ENCODE measurements at places on chromosomes 16 and 17. TPM values are rescaled to one million over a fixed set of nuclear protein-coding genes. Genes with fewer than 3 reads are reported as not detected.

DNA sequence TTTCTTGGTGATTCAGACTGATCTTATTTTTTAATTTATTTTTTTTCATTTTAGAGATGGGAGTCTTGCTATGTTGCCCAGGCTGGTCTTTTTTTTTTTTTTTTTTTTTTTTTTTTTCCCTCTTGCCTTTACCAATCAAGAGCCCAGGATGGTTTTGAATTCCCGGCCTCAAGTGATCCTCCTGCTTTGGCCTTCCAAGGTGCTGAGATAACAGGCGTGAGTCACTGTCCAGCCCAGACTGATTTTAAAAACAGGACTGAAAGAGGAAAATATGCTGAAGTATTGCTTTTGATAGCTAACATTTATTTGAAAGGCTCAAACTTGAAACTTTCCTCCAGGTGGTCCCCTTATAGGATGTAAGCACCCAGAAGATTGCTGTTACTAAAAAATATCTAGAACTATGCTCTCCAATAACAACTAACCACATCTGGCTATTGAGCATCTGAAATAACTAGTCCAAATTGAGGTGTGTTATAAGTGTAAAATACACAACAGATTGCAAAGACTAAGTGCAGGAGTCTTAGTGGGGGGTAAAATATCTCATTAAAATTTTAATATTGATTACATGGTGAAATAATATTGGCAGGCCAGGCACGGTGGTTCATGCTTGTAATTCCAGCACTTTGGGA is 15.8 kb upstream of the BRIP1 start:
- H3K27ac ChIP-seq: no peak overlapping the region
- no peak for DNase-seq
- no peaks in the 10 kb centered on the region for H3K4me1 ChIP-seq
- H3K36me3 ChIP-seq: peaks cover 12% of the 10 kb centered on the region
- H3K4me3 ChIP-seq: no peak overlapping the region
- no peaks in the 10 kb centered on the region for H3K27me3 ChIP-seq

The COX4I1 gene
- total RNA-seq: 308 TPM

- H3K4me1 ChIP-seq: no peaks in the 10 kb centered on the region
- no peaks in the 10 kb centered on the region for H3K36me3 ChIP-seq
- H3K27me3 ChIP-seq: no peaks in the 10 kb centered on the region
- no peak overlapping the region for H3K27ac ChIP-seq
- DNase-seq: no peak
Observed at GRCh38 chr17:47358652-47359051, 34.9 kb downstream of the EFCAB13 start.

The PPP1R1B gene
- not detected for total RNA-seq

GRCh38 chr17:43694081-43694870 is 32.6 kb upstream of the MEOX1 start:
- H3K4me3 ChIP-seq: no peak overlapping the region
- DNase-seq: peak; percentile 94
- H3K27me3 ChIP-seq: no peaks in the 10 kb centered on the region
- H3K4me1 ChIP-seq: peaks cover 12% of the 10 kb centered on the region

DNA sequence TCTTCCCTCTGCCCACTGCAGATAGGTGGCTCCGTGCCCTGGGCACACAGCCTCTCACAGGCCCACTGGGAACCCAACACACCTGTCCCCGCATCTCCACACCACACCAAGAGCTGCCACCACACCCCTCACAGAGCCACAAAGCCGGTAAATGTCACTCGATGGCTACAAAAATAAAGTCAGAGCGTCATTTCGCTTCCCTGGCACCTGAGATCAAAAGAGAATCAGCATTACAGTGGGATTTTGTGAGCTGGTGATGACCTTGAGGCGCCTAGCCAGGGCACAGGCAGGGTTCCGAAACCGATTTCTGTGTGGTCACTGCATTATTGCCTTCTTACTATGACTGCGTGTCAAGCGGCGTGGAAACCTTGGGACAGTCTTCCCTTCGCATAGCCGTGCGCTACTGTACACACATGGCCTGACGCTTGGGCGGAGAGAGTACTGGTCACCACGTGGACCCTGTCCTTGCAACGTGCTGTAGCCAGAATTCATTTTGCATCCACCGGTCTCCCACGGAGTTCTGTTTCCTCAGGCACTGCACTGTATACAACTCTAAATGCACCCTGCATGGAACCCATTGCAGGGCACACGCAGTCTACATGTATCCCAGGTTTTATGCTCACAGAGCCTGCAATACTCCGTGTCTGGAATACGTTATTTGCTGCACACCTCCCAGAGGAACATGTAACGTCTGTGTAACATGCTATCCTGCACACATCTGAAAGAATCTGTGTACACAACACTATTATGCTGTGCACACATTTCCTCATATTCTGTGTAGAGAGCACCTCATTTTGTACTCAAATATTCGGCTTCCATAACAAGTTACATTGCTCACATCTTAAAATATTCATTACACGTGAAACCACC is 5.8 kb upstream of the FOXF1 start:
- H3K27me3 ChIP-seq: peaks cover 100% of the 10 kb centered on the region
- no peaks in the 10 kb centered on the region for H3K36me3 ChIP-seq
- no peak overlapping the region for H3K27ac ChIP-seq

DNA sequence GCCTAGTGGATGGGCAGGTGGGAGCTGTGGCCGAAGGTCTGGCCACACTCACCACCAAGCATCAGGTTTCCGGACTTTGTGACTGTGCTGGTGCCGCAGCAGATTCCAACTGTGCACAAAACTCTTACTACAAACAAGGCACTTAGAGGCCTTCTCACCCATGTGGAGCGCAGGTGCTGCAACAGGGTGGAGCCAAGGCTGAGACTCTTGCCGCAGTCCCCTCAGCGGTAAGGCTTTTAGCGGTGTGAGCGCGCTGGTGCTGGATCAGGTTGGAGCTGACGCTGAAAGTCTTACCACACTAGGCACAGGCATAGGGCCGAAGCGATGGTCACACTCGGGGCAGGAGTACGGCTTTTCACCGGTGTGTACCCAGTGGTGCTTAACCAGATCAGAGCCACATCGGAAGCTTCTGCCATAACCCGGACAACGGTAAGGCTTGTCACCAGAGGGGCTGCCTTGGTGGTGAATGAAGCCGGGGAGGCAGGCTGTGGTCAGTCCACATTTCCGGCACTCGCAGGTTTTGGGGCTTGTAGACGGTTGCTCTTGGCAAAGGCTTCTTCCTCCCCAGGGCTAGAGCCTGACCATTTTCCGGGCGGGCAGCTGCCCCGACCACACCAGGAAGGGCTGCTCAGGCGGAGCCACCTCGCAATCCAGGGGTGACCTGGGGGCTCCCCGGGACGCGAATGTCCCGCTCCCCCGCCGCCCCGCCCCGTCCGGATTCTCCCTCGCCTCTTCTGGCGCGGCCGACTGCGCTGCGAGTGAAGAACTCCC is 1.0 kb upstream of the ARMC5 start:
- peak overlapping the region; percentile 97 for H3K27ac ChIP-seq
- H3K27me3 ChIP-seq: no peaks in the 10 kb centered on the region
- peaks cover 17% of the 10 kb centered on the region for H3K4me1 ChIP-seq
- DNase-seq: peak; percentile 69
- H3K4me3 ChIP-seq: peak overlapping the region; percentile 70
- H3K36me3 ChIP-seq: no peaks in the 10 kb centered on the region

Data from neural progenitor cell (in vitro differentiated cells).